Fibroblast of the aortic adventitia (primary cell): ENCODE measurements at places on chromosomes 4 and X.

DNA sequence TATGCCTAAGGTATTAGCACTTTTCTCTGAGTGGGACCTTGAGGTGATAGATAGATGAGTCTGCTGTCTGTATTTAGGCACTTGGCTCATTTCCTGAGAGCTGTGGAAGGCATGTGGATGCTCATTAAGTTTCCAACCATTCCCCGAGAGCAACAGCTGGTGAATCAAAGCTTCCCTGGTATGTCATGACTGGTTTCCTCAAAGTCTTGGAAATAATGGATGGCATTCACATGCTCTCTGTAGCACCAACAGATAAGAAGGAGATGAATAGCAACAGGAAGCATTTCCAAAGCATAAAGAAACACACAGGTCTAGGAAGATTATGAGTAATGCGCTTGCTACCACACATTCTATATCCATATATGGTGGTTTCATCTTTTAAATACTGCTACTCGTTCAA lies 118.3 kb upstream of the ETNPPL start:
- peak; percentile 58 for DNase-seq

DNA sequence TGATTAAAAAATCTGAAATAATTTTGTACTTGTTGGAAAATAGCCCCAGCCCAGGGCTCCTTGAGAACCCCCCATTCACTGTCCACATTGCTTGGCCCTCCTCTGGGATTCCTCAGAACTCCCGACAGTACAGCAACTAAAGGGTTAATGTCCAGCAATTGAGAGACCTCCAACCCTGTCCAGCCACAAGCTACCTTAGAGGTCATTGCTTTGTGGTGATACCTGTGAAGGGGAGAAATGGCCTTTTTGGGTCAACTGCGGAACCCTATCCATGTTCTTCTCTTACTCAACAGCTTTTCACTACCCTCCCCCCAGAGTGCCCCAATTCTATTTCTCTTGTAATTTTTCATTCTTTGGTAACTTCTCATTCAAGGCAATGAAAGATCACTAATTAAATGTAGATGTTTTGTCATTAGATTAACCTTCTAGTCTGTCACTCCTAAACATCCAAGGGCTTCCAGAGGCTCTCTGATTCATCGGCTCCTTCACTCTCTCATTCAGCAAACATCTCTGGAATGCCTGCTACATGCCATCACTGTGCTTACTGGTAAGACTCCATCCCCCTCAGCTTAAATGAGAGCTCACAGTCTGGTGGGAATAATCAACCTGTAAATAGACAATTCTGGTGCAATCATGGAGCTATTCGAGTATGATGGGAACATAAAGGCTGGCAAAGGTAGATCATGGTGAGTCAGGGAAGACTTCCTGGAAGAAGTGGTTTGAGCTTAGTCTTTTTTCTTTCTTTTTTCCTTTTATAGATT lies 241.4 kb upstream of the PGRMC2 start:
- DNase-seq, result peak; percentile 97

- DNase-seq, result peak; percentile 84
Measured at GRCh38 chrX:18994713-18995112, 10.8 kb upstream of the PHKA2 start.

DNA sequence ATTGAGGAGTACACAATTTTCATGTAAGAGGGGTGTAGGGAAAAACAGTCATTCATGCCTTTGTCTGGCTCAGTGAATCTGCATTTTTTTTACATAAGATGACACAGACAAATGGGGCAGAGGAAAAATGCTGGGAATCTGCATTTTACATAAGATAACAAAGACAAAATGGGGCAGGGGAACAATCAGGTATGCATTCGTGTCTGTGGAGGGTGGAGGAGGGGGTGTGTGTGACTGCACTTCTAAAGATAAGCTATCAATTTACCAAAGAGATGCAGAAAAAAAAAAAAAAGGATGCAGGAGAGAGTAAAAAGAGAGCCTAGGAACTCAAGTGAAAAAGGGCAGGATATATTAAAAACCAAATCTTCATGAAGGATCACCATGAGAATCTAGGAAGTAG lies 637.4 kb downstream of the ZNF674 start:
- no peak for DNase-seq

DNA sequence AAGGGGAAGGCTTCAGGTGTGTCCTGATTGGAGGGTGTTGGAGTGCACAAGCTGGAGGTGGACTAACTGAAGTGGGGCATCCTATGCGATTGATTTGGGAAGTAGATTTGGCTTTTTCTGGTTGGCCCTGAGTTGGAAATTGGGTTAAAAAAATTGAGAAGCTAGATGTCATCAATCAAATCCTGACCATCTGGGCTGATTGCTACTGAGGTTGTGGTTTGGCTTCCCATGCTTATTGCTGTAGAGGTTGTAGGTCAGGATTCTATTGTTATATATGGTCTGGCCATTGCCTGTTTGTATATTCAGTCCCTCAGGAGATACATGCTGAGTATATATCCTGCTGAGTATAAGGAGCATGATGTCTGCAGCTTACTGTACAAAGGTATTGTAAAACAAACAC lies 7.7 kb upstream of the ZNF81 start:
- no peak for DNase-seq

- DNase-seq, result no peak
Measured at GRCh38 chr4:140315019-140315418, 58.4 kb upstream of the SCOC start.

DNA sequence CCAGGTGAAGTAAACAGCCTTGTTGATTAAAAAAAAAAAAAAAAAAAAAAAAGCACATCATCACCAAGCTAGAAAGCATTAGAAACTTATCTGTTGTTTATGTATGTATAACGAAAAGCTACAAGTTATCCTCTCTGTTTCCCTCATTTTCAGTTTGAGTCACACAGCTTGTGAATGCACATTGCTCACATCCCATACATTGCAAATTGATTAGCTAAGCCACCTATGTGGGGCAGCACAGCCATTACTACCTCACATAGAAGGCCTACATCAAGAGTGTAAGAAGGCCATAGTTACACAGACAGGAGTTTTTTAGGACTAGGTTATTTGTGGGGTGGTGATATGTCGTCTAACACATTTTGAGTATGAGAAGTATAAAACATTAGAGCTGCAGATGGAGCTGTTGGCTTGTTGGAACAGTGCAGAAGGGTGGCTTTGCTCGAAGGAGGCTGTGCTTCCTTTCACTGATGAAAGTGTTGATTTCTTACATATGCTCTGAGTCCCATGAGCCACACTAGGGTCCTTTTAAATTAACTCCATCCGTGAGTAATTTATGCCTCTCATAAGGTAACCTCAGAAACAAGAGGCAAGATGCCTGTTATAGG lies 431.6 kb downstream of the GABRG1 start:
- no peak for DNase-seq

DNA sequence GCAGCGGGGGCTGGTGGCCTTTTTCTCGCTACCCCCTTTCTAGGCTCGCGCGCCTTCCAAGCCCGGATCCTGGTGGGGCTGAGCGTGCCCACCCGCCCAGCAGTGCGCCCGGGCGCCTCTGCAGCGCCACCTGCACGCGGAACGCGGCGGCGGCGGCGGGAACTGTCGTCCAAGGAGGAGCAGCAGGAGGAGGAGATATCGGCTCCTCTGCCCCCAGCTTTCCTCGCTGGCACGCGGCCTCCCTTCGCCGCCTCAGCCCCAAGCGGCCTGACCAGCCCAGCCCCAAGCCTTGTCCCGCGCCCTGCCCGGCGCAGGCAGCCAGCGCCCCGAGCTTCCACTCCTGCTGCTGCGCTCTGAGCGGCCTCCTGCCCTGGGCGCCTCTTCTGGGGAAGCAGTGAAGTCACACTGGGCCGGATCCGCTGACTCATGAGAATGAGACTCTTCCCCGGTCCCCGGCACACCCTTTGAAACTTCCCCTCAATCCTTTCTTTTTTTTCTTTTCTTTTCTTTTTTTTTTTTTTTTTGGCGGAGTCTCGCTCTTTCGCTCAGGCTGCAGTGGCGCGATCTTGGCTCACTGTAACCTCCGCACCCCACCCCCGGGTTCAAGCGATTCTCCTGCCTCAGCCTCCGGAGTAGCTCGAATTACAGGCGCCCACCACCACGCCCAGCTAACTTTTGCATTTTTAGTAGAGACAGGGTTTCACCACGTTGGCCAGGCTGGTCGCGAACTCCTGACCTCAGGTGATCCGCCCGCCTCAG lies 10.6 kb upstream of the ELF4 start:
- DNase-seq, result peak; percentile 91
